ENCODE measurements at places on chromosomes 16 and 17. TPM values are rescaled to one million over a fixed set of nuclear protein-coding genes. Genes with fewer than 3 reads are reported as not detected.
A peak's percentile ranks its signal among the peaks of the same experiment; 100 is the strongest.

C17orf100 gene
- total RNA-seq: 3.1 TPM

DNA sequence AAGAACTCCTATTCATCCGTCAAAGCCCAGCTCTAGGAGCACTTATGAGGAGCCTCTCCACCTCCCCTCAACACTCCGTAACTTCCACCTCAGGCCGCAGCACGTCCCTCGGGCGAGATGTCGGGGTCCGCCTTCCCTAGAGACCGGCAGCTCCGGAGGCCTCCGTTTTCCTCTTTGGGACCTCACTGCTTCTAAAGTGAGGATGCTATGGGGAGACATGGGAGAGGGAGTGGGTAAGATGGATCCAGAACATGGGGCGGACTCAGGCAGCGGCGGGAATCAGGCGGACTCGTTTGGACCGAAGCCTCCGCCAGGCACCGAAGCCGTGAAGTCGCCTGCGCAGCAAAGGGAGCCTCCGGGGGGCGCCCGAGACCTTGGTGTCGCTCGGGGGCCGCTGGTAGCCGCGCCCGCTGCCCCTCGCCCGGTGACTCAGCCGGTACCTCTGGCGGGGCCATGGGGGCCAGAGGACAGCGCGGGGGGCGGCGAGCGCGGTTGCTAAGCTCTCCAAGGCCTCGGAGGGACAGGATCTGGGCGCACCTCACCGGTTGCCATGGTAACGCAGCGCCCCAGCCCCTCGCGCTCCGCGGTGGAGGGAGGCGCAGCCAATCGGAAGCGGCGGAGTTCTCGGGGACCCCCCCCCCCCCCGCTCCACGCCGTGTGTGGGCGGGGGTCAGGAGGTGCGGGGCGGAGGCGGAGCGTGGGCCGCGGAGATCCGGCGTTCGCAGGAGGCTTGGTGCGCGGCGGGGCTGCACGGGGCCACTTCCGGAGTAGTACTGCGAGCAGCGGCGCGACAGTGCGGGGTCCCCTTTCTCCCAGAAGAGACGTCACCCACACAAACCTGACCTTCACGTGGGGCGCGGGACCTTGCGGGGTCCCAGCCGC lies 1.3 kb upstream of the HIC1 start:
- DNase-seq: peak; percentile 78

DNAAF8 gene
- total RNA-seq: 0.54 TPM

- peak; percentile 66 for DNase-seq
These were observed 67.1 kb upstream of the ZNF469 start for GRCh38 chr16:88315543-88316105.

PARN gene
- total RNA-seq: 30.7 TPM

OTOP2 gene
- total RNA-seq: not detected

GRCh38 chr17:77708049-77708448 lies 250.5 kb upstream of the TNRC6C start:
- no peak for DNase-seq

DNA sequence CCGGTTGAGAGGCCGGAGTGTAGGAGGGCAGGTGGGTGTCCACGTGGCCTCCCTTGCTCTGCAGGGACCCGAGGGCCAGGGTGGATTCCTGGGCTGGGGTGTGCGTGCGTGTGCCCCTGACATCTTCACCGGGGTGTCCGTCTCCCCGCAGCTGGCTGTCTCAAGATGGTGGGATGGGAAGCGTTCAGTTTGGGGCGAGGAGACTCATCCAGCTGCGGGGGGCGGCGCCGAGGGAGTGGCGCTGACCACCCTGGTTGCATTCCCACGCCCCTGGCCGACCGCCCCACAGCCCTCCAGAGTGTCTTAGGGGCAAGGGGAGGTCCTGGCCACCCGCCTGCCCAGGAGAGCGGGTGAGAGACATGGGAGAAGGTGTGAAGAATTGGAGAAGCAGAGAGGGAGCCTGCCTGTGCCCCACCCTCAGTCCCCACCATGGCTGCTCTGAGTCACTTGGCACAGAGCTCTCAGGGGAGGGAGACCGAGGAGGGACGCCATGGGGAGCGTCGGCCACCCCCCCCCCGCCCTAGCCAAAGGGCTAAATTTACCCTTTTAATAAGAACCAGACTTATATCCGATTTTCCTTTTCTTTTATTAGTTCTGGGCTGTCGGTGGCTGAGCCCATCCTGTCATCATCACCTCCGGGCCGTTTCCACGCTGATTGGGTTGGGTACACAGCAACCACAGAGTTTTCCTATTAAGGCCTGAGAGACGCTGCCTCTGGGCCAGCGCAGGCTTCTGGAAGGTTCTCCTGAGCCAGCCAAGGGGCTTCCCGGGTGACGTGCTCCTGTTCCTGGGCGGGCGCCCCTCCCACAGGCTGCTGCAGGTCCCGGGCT lies 22.0 kb downstream of the BAHCC1 start:
- no peak for DNase-seq

DNA sequence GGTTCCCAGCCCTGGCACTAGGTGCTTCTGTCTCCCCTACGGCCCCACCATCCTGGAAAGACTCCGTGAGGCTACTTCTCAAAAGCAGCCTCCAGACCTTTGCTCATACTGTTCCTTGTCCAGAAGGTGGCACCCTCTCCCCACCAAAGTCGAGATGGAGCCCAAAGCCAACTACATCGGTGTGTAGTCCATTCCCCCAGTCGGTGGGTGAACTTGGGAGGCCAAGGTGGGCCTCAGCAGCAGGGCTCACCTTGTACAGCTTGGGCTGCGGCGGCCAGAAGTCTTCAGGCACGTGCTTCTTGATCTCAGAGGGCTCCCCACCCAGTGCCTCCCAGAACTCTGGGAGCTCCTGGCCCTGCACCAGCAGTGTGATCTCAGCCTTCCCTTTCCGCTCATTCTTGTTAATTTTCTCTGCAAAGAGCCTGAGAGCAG lies 10.2 kb downstream of the FLII start:
- DNase-seq: peak; percentile 78

GAS2L2 gene
- total RNA-seq: not detected

- DNase-seq: no peak
These were observed 173.9 kb downstream of the MAF start for GRCh38 chr16:79426663-79427062.

RAMP2 gene
- total RNA-seq: 24.3 TPM

UMOD gene
- total RNA-seq: not detected

DNA sequence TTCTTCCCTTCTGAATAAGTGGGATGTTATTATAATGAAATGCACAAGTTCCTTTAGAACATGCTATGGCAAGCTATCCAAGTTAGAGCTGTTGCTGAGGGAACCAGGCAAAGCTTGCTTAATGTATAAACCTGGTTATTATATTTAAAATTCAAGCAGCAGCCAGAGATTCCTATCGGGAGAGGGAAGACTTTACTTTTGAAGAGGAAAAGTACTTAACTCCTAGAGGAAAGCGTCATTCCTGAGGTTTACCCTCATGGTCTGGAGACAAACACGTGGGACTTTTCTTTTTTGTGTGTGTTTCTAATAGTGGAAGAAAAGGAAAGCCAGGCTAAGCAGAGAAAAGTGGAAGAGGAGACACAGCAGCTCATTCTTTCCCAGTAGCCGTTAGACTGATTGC lies 39.9 kb upstream of the MYH10 start:
- no peak for DNase-seq

DNA sequence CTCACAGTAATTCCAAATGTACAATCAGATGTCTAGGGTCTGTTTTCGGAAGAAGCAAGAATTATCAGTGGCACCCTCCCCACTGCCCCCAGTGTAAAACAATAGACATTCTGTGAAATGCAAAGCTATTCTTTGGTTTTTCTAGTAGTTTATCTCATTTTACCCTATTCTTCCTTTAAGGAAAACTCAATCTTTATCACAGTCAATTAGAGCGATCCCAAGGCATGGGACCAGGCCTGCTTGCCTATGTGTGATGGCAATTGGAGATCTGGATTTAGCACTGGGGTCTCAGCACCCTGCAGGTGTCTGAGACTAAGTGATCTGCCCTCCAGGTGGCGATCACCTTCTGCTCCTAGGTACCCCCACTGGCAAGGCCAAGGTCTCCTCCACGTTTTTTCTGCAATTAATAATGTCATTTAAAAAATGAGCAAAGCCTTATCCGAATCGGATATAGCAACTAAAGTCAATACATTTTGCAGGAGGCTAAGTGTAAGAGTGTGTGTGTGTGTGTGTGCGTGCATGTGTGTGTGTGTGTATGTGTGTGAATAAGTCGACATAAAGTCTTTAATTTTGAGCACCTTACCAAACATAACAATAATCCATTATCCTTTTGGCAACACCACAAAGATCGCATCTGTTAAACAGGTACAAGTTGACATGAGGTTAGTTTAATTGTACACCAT lies 59.7 kb downstream of the HLF start:
- no peak for DNase-seq

TNFRSF13B gene
- not detected for total RNA-seq

CCL8 gene
- not detected for total RNA-seq

- no peak for DNase-seq
These were observed 32.7 kb downstream of the ZZEF1 start for GRCh38 chr17:4110152-4110551.

DNA sequence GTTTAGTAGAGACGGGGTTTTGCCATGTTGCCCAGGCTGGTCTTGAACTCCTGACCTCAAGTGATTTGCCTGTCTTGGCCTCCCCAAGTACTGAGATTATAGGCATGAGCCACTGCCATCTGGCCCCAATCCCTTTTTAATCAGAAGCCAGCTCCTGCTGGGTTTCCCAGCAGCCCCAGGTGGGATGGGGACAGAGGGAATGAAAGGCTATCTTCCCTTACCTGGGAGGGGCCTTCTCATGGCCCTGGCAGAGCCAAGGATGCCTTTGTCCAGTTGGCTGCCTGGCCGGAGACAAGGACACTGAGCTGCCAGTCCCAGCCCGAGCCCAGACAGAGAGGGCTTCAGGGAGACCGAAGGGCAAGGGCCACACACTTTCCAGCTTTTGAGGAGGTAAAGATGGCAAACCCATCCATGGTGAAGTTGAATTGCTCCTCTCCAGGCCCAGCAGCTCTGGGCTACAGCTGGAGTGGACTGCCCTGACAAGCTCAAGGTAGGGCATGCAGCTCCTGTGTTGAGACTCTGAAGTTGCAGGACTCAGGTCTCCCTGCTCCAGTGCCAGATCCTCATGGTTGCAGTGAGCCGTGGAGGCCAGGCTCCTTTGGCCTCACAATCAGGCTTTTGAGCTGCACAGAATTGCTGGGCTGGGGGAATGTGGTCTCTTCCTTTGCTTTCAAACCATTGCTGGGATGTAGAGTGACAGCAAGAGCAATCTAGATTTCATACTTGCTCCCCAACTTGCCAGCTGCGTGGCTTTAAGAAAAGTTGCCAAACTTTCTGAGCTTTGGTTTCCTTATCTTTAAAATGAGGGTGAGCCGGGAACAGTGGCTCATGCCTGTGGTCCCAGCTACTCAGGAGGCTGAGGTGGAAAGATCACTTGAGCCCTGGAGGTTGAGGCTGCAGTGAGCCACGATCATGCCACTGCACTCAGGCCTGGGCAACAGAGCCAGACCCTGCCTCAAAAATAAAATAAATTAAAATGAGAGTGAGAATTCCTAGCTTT lies 44.5 kb upstream of the IL34 start:
- DNase-seq: no peak

DNA sequence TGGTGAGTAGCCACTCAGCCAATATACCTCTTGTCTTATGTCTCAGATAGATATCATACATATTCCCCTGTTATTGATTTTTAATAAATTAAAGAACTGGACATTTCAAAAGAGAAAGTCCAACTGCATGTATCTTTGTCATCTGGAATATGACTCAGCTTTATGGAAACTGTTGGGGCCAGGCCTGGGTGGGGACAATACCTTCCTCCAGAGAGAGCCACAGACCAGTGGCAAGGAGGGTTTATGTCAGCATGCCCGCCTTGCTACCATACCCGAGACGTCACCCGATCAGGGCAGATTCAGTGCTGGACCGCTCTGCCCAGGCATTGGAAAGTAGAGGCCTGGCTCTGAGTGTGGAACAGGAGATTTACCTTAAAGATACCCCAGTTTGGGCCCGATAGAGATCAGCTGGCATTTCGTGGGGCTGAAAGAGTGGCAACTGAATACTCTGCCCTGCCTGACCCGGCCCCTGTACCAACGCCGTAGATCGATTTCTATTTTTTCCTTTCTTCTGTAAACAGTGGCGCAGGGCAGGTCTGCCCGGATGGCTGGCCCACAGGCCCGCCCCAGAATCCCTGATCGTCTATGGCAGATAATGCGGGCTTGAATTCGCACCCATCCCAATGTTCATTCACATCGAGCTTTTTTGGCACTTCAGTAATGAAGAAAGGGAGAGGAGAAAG lies 158.6 kb downstream of the SALL1 start:
- DNase-seq: no peak

DNA sequence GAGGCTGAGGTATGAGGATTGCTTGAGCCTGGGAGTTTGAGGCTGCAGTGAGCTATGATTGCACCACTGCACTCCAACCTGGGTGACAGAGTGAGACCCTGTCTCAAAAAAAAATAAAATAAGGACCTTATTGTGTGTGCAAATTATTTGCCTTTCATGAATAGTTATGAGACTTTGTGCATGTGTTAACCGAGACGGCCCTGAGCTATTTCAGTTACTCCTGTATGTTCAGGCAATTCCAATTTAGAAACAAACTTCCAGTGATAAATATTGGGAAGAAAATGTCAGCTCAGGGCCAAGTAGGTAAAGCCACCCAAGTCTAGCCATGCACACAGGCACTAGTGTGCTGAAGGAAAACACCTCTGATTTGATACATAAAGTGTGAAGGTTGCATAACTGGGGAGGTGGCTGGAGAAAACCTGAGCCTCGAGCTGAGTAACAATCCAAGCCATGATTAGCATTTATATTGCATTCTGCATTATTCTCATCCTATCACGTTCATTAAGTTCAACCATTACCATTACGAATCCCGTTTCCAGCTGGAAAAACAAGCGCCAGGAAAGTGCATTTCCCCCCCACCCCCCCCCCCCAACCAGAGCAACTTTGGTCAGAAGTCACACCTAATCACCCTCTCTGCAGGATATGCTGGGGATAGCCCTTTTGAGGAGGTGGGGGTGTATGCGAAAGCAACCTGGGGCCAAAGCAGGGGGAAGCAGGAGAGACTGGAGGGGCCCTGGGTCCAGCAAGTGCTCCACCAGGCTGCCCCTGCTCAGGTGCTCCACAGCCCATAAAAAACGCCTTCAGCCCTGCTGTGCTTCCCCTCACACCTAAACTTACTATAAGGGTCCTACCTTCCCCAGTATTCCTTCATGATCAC lies 18.6 kb upstream of the ENDOV start:
- no peak for DNase-seq

IRF8 gene
- 29.5 TPM for total RNA-seq

- no peak for DNase-seq
These were observed 23.9 kb downstream of the HSD11B2 start for GRCh38 chr16:67454852-67455251.

DNA sequence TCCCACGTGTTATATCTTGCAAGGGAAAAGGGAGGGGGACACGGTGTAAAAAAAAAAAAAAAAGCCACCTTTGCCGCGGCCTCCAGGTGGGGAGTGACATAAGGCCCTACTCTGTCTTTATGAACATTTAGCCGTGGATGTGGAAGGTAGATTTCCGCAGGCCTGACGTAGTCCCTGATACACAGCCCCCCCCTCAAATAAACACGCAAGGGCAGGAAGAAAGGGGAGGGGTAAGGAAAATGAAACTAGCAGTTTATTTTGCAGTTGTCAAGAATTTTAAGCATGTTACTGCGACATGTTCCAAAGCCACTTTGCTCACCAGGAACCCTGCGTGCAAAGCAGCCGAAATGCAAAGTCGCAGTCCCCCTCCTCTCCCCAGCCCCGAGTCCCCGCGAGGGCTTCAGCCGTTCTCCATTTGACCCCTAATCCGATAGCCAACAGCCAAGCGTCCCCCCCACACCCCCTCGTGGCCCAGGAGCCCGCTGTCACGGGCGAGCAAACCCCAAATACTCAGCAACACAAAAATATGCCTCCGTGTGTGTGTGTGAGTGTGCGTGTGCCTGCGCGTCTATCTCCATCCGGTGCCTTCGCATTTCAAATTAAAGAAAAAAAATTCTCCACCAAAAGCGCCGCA lies 1.2 kb downstream of the CBX4 start:
- DNase-seq: no peak

SLC16A6 gene
- total RNA-seq: 1.0 TPM

GRCh38 chr17:39069114-39069756 lies 82.2 kb downstream of the PLXDC1 start:
- DNase-seq: peak; percentile 34
